Stimulated activated CD4-positive, alpha-beta T cell treated with anti-CD3 and anti-CD28 coated beads, Interleukin-2, amount 100 ng/mL, for 24 hours (primary cell): ENCODE measurements at places on chromosomes 1 and 21.

GRCh38 chr1:53524428-53525375, 65.5 kb downstream of the DMRTB1 start:
- DNase-seq: no peak

DNA sequence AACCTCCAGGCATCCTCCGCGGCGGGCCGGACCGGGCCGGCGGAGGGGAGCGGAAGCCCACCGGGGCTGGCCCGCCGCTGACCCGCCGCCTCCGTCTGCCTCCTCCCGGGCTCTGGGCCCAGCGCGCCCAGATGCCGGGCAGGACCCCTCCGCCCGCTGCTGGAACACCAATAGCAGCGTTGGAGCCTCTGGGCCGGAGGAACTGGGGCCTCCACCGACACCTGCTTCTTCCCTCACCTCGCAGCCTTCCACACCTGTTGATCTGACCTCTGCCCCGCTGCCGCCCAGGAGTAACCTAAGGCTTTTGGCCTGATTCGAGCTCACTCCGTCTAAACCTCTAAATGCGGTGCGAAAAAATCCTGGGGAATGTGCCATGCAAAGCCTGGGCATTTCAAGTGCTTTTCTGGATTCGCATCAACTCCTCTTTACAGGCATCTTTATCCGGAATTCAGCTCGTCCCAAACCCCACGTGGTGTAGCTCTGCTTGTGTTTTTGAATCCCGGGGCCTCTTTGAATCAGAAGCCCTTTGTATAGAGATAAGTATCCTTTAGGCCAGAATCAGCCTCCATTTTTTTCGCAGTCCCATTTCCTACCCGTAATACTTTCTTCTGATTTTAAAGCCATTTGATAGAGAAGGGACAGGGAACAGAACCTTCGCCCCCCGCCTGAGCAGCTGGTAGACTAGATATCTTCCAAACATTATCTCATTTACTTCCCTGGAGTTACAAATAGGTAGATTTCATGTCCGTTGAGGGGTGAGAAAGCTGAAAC, 680 bp upstream of the CNN3 start:
- DNase-seq: no peak

GRCh38 chr1:165468726-165469249, 23.9 kb upstream of the RXRG start:
- DNase-seq: no peak

- DNase-seq: no peak
Observed at GRCh38 chr21:29684106-29684505, 255.7 kb downstream of the GRIK1 start.

DNA sequence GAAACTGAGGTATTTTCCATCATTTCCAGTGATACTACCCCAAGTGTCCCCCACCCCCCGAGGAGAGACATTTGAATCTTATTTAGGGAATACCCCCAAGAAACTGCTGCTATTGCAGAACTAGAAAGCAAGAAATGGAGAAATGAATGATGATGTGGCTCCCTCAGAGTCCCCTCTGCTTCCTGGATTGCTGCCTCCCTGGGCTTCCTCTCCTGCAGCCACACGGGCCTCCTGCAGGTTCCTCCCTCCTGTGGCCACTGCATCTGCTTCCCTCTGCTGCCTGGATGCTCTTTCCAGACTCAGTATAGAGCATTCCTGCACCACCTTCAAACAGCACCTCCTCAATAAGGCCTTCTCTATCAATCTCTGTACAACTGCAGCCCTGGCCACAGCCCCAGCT, 69.3 kb downstream of the SLC25A24 start:
- no peak for DNase-seq

DNA sequence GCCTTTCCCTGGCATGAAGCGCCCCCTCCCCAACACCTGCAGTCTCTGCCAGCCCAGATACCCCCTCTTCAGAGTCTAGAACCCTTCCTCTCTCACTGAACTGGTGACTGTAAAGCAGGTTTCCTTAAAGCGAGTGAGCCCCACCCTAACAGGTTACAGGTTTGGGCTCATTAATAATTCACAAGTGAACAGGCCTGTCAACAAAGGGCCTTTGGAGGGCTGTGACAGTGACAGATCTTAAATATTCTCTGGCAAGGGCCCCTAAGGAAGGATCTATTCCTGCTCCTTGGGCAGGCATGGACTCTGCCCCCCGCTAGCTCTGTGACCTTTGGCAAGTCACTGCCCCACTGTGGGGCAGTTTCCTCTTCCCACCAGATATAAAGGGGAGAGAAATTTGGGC, 5.6 kb upstream of the TTC39A start:
- no peak for DNase-seq

GRCh38 chr21:46018615-46019014, 37.0 kb downstream of the COL6A1 start:
- DNase-seq: no peak

DNA sequence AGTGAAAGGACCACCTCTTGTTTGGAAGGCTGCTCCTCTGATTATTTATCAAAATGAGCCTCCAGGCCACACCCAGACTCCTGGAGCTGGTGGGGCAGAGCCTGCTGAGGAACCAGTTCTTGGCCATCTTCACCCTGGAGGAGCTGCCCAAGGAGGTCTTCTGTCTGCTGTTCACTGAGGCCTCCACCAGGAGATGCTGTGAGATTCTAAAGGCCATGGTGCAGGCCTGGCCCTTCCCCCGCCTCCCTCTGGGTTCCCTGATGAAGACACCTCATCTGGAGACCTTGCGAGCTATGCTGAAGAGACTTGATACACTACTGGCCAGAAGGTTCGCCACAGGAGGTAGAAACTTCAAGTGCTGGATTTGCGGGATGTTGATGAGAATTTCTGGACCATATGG, 61.7 kb upstream of the GJA8 start:
- no peak for DNase-seq

- no peak for DNase-seq
Observed at GRCh38 chr1:192682335-192682734, 46.4 kb downstream of the RGS13 start.

DNA sequence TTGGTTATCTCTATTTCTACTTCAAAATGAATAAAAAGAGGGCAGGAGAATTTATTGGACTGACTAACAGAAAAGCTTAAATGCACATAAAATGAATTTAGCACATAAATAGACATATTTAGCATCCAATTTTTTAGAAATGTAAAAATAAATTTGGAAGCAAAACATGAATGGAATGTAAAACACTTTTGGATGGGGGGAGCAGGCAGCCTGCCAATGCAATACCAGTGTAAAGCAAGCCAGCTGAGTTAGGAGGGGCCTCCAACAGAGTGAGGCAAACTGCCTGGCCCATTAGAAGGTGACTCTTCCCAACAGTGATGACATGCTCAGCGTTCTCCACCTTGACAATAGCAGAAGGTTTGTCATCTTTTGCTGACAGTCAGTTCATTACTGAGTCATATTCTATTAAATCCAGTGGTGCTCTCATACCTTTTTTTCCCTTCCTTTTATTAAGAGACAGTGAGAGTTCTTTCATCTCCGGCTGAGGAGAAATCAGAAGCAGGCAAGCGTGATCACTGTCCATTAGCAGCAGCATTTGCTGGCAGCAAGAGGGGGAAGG, 19.5 kb upstream of the EXO1 start:
- DNase-seq: no peak

- no peak for DNase-seq
Observed at GRCh38 chr1:7639435-7640131, 131.5 kb upstream of the VAMP3 start.
